ENCODE measurements at places on chromosomes 4 and X. TPM values are rescaled to one million over a fixed set of nuclear protein-coding genes. Genes with fewer than 3 reads are reported as not detected.

DNA sequence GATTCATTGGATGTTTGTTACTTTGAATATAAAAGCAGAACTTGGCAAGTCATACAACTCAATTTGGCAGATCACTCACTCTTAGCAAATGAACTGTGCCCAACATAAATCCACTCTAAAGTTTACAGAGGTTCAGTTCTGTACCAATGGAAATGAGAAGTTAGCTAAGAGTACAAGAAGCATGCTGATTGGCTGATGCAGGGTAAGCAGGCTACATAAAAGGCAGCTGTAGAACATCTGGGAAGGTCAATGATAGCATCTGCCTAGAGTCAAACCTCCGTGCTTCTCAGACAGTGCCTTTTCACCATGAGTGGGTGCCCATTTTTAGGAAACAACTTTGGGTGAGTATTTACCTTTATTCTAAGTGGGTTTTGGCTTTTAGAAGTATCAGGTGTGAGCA is at the start of gene TDO2:
Gene TDO2 (plus strand): TSS at position 244 of the 400 bp plus-strand sequence. CDS start 63 bp downstream, at position 307.
- DNase-seq: no peak

DNA sequence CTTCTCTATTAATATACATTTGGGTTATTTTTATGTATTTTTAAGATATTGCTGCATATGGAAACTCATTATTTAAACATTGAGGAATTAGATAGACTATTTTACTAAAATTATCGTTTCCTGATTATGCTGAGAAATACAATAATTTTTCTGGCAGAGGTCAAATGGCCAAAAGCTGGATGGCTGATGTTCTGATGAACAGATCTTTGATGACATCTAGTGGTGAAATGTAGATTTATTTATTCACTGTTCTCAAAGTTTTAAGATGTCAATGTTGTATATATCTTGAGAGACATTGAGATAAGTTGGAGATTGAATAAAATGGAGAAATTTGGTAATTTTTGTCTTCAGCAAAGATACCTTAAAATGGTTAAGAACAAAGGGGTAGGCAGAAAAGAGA is 96.2 kb downstream of the UGT8 start:
- no peak for DNase-seq

DNA sequence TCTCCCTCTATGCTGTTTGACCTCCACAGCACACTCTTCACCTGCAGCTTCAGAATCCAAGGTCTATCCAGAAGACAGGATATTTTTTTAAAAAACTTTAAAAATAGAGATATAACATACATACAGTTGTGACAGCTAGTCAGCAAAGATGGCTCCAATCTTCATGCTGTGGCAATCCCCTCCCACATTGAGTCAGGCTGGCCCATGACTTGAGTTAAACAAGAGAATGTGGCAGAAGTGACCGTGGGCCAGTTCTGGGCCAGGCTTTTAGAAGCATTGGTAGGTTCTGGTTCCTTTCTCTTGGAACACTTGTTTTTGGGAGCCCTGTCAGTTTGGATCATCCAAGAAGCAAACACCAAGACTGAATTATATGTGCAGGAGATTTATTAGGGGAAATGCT is 36.1 kb upstream of the REPS2 start:
- no peak for DNase-seq

GRCh38 chrX:119647552-119648420 is 41.6 kb upstream of the NKRF start:
- no peak for DNase-seq

GRCh38 chr4:133156096-133156495 is 7.0 kb downstream of the PCDH10 start:
- DNase-seq: no peak

DNA sequence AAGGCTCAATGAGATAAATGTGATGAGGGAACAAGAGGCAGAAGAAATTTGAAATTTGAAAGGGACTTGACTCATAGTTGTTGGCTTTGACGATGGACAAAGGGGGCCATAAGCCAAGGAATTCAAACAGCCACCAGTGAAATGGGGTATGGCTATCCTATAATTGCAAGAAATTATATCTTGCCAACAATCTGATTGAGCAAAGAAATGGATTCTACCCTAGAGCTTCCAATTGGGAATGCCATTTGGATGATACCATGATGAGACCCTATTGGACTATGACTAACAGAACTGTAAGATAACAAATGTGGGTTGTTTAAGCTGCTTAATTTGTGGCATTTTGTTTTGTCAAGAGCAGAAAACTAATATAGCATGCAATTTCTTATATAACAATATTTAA is 270.1 kb upstream of the ARSJ start:
- DNase-seq: no peak

GRCh38 chrX:3252744-3253143 is 93.7 kb downstream of the MXRA5 start:
- no peak for DNase-seq

GRCh38 chr4:139761461-139761860 is 95.8 kb downstream of the MGST2 start:
- no peak for DNase-seq

DNA sequence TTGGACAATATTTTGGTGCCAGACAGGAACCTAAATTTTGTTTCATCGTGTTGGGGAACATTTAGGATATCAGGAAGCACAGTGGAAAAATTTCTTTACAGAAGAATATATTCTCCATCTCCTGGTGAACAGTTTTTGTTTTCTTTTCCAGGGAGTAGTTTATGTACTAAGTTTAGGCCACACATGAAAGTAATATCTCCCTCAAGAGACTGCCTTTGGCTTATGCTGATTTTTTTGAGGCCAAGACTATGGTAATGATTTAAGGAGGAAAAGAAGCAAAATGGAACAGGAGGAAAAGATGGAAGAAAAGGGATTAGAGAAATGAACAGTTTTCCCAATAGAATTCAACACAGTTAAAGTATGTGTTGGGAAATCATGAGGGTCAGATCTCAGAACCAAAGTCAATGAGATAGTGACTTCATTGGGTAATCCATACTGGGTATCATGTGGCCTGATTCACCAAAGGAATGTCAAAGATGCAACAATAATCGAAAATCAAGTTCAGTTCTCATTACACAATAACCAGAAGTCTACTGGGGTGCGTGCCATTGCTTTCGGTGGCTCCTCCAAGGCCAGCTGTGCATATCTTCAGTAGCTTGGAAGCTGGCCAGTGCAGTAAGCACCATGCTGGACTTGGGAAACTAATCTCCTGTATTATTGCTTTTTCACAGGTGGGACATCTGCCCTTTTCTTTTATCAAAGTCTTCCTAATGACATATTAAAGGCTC is 234.8 kb downstream of the COL25A1 start:
- no peak for DNase-seq

GRCh38 chr4:125663896-125664767 is 349.4 kb downstream of the FAT4 start:
- DNase-seq: no peak

DNA sequence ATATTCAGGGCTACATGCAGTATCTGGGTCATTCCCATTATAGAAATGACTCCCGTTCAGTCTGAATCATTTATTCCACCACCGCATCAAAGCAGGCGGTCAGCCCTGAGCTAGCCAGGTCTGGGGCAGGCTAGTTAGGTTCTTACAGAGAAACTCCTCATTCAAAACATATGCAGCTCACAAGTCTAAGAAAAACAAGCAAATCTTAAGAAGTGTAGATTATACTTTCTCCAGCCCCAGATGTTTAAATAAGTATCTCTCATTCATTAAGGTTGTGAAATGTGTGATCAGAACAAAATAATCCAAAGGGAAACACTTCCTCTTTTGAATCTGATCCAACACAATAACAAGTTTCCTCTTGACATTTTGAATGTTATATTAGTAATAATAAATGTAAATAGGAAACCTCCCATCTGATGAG is 441.9 kb downstream of the INPP4B start:
- no peak for DNase-seq

DNA sequence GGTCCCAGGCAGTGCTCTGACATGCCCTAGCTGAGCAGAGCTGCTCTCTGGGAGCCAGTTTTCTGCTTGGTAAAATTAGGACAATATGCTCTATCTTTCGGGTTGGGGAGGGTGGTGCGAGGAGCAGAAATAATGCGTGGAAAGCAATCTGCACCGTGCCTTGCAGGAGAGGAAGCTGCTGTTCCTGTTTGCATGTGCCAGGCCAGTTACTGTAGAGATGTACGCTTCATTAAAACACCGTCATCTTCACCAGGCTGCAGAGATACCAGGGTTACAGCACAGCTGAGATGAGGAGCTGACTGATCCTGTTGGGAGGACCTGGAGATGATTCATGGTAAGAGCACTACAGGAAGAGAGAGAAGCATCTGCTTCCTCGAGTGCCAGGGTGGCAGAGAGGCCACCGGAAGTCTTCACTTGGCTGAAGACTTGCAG is 29.5 kb upstream of the IRF2 start:
- DNase-seq: no peak

DNA sequence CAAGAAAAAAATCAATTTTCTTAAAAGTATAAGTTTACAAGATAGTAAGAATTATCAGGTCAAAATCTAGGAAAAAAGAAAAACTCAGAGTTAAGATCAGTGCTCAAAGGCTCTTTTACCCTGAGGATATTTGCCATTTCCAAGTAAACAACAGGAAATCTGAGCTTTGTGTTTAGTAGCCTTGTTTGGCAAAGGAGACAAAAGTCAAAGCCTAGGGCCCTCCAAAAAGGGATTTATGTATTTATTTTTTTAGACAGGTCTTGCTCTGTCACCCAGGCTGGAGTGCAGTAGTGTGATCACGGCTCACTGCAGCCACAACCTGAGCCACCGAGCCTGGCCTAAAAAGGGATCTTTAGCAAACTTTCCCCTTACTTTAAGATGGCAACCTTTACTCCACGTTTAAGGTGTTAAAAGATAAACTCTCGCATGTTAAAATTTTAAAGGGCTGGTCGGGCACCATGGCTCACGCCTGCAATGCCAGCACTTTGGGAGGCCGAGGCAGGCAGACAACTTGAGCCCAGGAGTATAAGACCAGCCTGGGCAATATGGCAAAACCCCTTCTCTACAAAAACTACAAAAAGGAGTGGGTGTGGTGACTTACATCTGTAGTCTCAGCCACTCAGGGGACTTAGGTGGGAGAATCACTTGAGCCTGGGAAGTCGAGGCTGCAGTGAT is 21.3 kb upstream of the OPHN1 start:
- no peak for DNase-seq

DNA sequence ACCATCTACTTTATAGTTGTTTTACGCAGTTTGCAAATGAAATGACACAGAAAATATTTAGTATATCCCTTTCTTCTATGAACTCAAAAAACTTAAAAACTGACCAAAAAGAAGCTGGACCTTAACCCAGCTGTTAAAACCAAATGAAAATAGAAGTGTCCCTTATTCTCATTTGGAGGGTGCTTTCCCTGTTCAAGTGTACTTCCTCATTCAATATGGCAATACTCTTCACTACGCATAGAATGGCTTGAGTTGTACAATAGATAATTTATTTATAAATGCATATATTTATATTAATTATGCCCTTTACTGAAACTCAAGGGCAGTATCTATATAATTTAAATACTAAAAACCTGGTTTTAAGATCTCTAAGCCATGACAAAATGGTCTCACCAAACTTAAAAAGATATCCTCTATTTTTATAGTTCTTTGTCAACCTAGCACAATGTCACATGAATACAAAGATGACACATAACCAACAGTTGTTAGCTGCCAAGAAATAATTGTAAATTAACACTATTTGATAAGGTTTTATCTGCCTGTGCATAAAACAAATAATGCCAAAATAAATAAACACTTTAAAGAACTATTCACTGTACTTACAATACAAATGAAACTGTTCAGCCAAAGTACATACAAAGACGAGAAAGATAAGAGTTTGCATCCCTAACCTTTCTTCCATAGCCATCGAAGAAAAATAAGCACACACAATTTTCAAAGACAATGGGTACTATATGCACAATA is 25.2 kb downstream of the YTHDC1 start:
- no peak for DNase-seq

DNA sequence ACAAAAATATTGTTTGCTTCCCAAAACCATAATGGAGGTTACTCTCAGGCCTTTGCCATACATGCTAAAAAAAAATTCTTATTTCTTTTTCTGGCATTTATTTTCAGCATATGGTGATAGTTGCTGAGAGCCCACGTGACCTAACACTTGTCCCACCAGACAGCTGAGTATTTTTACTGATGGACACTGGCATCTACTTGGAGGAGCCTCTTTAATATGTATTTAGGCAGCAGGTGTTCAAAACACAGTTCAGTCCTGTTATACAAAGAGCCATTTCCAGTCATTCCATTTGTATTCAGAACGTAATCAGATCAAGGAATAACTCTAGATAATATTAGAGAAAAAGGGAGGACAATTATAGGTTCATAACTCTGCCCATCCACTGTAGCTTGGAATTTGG is 95.5 kb downstream of the CXCL13 start:
- DNase-seq: no peak

DNA sequence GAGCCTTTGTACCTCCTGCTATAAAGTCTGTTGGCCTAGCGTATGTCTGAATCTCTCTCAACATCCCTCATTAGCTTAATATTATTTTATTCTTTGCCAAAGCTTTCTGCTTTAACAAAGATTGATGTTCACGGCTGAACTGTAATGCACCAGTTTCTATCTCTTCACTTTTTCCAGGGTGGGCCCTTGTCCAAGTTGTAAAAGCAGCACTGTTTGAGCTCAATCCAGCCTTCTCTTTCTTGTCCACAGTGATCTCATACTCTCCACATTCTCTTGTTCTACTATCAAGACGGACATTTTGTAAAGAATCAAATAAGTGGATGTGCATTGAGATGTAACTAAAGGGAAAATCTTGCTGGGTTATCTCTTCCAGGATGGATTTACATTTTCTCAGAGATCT is 34.4 kb upstream of the RTL3 start:
- DNase-seq: no peak

DNA sequence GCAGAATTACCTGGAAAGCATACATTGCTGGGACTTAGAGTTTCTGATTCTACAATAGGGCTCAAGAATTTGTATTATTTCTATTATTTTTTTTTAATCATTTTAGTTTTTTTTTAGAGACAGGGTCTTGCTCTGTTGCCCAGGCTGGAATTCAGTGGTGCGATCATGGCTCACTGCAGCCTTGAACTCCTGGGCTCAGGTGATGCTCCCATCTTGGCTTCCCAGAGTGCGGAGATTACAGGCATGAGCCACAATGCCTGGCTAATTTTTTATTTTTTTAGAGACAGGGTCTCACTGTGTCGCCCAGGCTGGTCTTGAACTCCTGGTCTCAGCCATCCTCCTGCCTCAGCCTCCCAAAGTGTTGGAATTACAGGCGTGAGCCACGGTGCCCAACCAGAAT is 92.6 kb downstream of the WWC2 start:
- DNase-seq: no peak

GRCh38 chrX:120452131-120452530 is 17.0 kb downstream of the LAMP2 start:
- no peak for DNase-seq

The KANTR gene
- 35.8 TPM for total RNA-seq

The SLC49A3 gene
- 11.0 TPM for total RNA-seq

The SYP gene
- 11.0 TPM for total RNA-seq

The CHST7 gene
- total RNA-seq: 20.6 TPM

The UGT2B17 gene
- not detected for total RNA-seq

The TCEANC gene
- 3.2 TPM for total RNA-seq

The NWD2 gene
- total RNA-seq: 0.49 TPM

The WDR17 gene
- 2.0 TPM for total RNA-seq

The USP51 gene
- total RNA-seq: 1.7 TPM

The DUSP21 gene
- total RNA-seq: not detected
